ENCODE measurements at places on chromosomes 4 and X. TPM values are rescaled to one million over a fixed set of nuclear protein-coding genes. Genes with fewer than 3 reads are reported as not detected.

- H3K4me3 ChIP-seq, result no peak overlapping the region
- H3K27ac ChIP-seq, result no peak overlapping the region
- H3K27me3 ChIP-seq, result peaks cover 5% of the 10 kb centered on the region
- no peaks in the 10 kb centered on the region for H3K4me1 ChIP-seq
- DNase-seq, result no peak
Observed at GRCh38 chr4:41820473-41820872, 71.9 kb upstream of the PHOX2B start.

DNA sequence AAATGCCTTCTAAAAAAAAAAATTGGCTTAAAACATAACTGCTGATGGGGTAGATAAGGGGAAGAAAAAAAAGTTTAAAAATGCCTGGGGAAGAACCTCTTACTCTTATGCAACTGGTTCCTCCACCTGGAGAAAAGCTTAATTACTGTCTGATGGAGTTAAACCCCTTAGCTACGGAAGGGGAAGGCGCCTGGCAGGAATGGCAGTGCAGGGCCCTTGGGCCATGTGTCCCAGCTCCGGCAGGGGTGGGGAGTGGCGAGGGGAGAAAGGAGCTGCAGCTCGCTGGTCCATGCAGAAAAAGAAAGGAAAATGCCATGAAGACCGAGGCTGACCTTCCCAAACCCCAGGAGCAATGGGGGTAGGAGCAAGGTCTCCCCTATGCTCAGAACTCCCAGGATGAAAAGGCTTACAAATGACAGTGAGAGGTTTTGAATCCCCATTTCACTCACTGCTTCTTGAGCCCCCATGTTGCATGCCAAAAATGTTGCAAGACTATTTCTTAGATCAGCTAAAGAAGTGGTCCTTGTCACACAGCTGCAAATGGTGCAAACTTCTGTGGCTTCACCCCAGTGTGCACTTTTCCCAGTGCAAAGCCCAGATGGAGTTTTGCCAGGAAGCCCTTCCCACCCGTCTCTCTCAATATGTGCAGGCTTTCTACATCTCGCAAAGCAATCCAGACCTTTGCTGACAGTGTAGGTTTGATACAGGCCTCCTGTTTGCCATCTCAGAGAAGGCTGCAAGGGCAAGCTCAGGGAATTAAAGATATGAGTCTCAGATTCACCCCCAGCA, 204.8 kb upstream of the CT83 start:
- H3K4me3 ChIP-seq, result no peak overlapping the region
- H3K27ac ChIP-seq, result no peak overlapping the region
- no peaks in the 10 kb centered on the region for H3K4me1 ChIP-seq
- no peaks in the 10 kb centered on the region for H3K36me3 ChIP-seq
- no peak for DNase-seq
- no peaks in the 10 kb centered on the region for H3K27me3 ChIP-seq

GRCh38 chr4:6200922-6201362, 593 bp upstream of the JAKMIP1 start:
- DNase-seq, result no peak
- H3K27ac ChIP-seq, result no peak overlapping the region
- H3K36me3 ChIP-seq, result no peaks in the 10 kb centered on the region
- peaks cover 19% of the 10 kb centered on the region for H3K4me1 ChIP-seq

- H3K27ac ChIP-seq, result no peak overlapping the region
- H3K27me3 ChIP-seq, result no peaks in the 10 kb centered on the region
- no peak for DNase-seq
- no peak overlapping the region for H3K4me3 ChIP-seq
Observed at GRCh38 chr4:150656891-150657290, 74.9 kb downstream of the MAB21L2 start.

DNA sequence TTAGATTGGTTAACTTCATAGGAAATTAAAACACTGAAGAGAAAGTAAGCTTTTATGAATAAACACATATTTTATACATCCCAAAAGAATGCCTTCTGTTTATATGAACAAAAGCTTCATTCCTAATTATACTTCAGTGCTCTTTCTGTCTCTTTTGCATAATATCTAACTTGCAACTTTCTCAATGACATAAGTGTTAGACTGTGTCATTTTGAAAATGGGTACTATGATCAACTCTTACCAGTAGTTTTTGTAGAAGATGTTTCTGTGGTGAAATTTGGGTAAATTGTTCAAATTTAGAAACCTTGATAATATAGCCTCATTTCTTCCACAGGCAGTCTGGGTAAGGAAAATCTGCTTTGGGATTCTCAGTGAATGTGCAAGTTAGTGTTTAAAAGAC, 991.4 kb downstream of the CCSER1 start:
- H3K4me3 ChIP-seq, result no peak overlapping the region
- no peak overlapping the region for H3K27ac ChIP-seq
- H3K4me1 ChIP-seq, result no peaks in the 10 kb centered on the region
- no peaks in the 10 kb centered on the region for H3K27me3 ChIP-seq

- no peak overlapping the region for H3K27ac ChIP-seq
- H3K27me3 ChIP-seq, result no peaks in the 10 kb centered on the region
- no peaks in the 10 kb centered on the region for H3K36me3 ChIP-seq
- no peak for DNase-seq
Observed at GRCh38 chr4:74768857-74769525, 25.3 kb downstream of the BTC start.

- H3K4me3 ChIP-seq, result no peak overlapping the region
- peaks cover 8% of the 10 kb centered on the region for H3K4me1 ChIP-seq
- H3K36me3 ChIP-seq, result peaks cover under 1% of the 10 kb centered on the region
Observed at GRCh38 chr4:30726090-30726675, 6.0 kb downstream of the PCDH7 start.

DNA sequence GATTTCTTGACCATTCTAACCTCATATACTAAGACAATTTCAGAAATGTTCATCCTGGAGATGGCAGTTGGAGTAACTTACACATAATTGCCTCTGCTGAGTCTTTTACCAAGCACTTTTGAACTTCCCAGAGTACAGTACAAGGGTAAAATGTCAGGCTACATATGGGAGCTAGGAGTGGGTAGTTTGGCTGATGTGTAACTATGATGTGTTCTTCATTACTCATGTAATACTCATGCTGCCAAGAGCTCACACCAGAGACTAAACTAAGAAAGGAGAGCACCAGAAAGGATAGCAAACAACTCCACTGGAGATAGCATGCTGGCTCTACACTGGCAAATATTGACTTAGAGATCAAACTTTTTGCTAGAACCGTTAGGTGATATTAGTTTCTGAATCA, 194.0 kb downstream of the PDGFRA start:
- H3K4me1 ChIP-seq, result no peaks in the 10 kb centered on the region
- H3K27ac ChIP-seq, result no peak overlapping the region
- H3K4me3 ChIP-seq, result no peak overlapping the region
- H3K27me3 ChIP-seq, result peaks cover 12% of the 10 kb centered on the region
- DNase-seq, result no peak
- no peaks in the 10 kb centered on the region for H3K36me3 ChIP-seq

GRCh38 chr4:155602351-155603140, 64.1 kb upstream of the GUCY1A1 start:
- H3K36me3 ChIP-seq, result no peaks in the 10 kb centered on the region
- no peaks in the 10 kb centered on the region for H3K27me3 ChIP-seq
- no peak for DNase-seq

L1CAM gene
- 1.1 TPM for polyA plus RNA-seq

FAM47A gene
- polyA plus RNA-seq, result not detected
